Activated CD4-positive, alpha-beta memory T cell treated with anti-CD3 and anti-CD28 coated beads, Interleukin-2, amount 10 ng/mL, durations not matched to agents 7 days and 5 days (primary cell): ENCODE measurements at places on chromosomes 6 and 20. TPM values are rescaled to one million over a fixed set of nuclear protein-coding genes. Genes with fewer than 3 reads are reported as not detected.

The CLDN20 gene
- not detected for total RNA-seq

The PRPH2 gene
- not detected for total RNA-seq

The UBD gene
- total RNA-seq: 0.40 TPM

The CTSZ gene
- total RNA-seq: 45.0 TPM

The MUC21 gene
- not detected for total RNA-seq

GRCh38 chr6:165846123-165846966 is 183.3 kb upstream of the PDE10A start:
- no peak for DNase-seq
- H3K4me3 ChIP-seq: no peak overlapping the region
- H3K36me3 ChIP-seq: no peaks in the 10 kb centered on the region
- H3K27me3 ChIP-seq: peaks cover 42% of the 10 kb centered on the region

- H3K4me3 ChIP-seq: peak overlapping the region; percentile 75
- peaks cover 21% of the 10 kb centered on the region for H3K36me3 ChIP-seq
- no peaks in the 10 kb centered on the region for H3K27me3 ChIP-seq
- DNase-seq: peak; percentile 84
Measured at GRCh38 chr6:131199568-131200272, 64.5 kb downstream of the AKAP7 start.

DNA sequence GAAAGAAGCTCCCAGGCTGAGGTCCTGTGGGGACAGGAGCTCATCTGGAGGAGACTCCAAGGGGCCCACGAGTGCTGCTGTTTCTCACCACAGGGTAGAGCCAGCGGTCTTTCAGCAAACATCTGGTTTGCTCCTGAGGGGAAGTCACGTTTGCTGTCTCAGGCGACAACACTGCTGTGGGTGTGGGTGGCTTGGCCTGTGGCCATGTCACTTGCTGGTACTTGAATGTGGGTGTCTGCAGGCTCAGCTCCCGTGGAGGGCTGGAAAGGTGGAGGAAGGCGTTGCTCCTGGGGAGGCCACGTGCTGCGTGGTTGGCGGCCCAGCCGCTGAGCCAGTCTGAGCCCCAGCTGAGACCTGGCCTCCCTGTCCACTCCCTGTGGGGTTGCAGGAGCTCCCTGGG is 52.8 kb upstream of the MPC1 start:
- peaks cover 16% of the 10 kb centered on the region for H3K4me1 ChIP-seq
- H3K4me3 ChIP-seq: no peak overlapping the region
- DNase-seq: peak; percentile 26
- peaks cover 2% of the 10 kb centered on the region for H3K27me3 ChIP-seq
- H3K27ac ChIP-seq: no peak overlapping the region

DNA sequence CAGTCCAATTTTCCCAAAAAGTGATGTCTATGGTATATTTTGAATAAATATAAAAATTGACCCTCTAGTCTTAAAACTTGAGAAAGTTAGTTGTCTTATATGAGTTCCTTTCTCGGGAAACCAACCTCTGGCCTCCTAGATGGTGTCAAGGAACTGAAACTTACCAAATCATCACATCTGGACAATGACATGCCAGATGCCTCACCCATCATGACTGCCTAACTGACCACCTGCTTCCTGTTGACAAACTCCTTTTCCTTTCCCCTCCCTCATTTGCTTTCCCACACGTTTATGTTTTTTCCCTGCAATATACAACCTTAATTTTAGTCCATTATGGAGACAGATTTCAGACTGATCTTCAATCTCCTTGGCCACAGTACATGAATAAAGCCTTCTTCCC is 731.0 kb downstream of the EPHA7 start:
- H3K4me3 ChIP-seq: no peak overlapping the region
- no peaks in the 10 kb centered on the region for H3K27me3 ChIP-seq
- H3K36me3 ChIP-seq: no peaks in the 10 kb centered on the region
- H3K27ac ChIP-seq: no peak overlapping the region
- DNase-seq: no peak

GRCh38 chr20:39009348-39009747 is 47.2 kb downstream of the DHX35 start:
- peaks cover 18% of the 10 kb centered on the region for H3K4me1 ChIP-seq
- H3K36me3 ChIP-seq: peaks cover 51% of the 10 kb centered on the region
- H3K27me3 ChIP-seq: no peaks in the 10 kb centered on the region
- H3K4me3 ChIP-seq: no peak overlapping the region
- no peak for DNase-seq

DNA sequence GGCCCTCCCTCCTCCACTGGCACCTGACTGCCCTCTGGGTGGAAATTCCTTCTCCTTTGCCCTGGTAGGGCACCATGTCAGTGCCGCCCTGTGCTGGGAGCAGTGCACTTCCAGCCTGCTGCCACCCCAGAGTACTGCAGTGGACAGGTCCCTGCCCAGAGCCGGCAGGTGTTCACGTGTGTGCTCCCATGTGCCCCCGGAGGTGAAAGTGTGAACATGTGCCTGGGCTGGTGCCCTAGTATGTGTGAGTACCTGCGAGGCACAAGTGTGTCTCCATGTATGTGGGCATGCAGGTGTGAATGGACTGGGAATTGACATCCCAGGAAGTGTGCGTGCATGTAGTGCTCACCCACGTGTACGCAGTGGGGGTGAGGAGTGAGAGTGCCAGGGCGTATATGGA is 29.4 kb downstream of the SDCBP2 start:
- H3K4me1 ChIP-seq: peaks cover 21% of the 10 kb centered on the region
- peak; percentile 47 for DNase-seq
- no peaks in the 10 kb centered on the region for H3K36me3 ChIP-seq
- no peaks in the 10 kb centered on the region for H3K27me3 ChIP-seq
- no peak overlapping the region for H3K4me3 ChIP-seq
- H3K27ac ChIP-seq: no peak overlapping the region

GRCh38 chr6:163585932-163586437 is 171.5 kb downstream of the QKI start:
- H3K4me1 ChIP-seq: peaks cover 1% of the 10 kb centered on the region
- no peaks in the 10 kb centered on the region for H3K36me3 ChIP-seq
- H3K27me3 ChIP-seq: no peaks in the 10 kb centered on the region
- no peak overlapping the region for H3K27ac ChIP-seq
- DNase-seq: no peak
- no peak overlapping the region for H3K4me3 ChIP-seq

DNA sequence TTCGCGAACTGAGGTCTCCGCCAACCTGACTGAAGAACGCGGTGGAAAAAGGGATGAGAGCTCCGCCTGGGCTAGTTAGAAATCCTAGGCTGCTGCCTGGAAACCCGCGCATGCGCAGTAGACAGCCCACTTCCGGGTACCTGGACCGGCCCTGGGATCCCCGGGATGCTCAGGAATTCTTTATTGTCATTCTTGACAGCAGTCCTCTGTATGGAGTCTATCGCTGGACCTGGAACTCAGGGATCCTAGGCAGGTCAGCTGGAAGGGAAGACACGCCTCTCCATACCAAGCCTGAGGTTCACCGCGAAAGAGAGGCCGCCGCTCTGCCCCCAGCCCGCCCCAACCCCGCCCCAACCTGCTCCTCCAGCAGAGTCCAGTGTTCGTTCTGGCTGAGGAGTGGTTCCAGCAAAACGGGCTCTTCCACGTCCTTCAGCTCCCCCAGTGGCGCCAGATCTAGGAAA is 1379.2 kb upstream of the DEFB115 start:
- H3K4me1 ChIP-seq: no peaks in the 10 kb centered on the region
- peaks cover 2% of the 10 kb centered on the region for H3K27me3 ChIP-seq
- DNase-seq: no peak
- H3K36me3 ChIP-seq: peaks cover 11% of the 10 kb centered on the region

DNA sequence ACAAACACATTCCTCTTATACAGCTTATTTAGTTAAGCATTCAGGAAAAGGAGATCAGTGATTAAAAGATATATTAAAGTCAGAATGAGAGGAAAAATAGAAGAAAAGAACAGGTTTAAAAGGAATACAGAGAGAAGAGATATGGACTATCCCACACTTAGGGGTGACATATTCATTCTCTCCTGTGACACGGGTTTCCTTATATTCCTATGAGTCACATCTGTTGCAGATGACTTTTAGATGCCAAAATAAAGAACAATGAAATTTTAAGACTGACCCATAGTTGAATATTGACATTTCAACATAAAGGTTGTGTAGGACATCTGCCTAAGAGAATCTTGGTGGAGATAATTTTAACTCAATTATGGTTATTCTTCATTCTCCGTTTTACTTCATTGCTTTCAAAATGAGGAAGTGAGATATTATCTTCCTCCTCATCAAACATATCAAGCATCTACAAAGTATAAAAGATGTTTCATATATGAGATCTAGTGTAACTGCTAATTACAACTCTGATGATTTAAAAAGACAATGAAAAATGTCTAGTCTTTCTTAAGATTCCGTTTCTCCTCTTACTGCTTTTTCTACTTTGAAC is 1336.7 kb upstream of the CITED2 start:
- no peak for DNase-seq
- no peaks in the 10 kb centered on the region for H3K4me1 ChIP-seq
- no peak overlapping the region for H3K4me3 ChIP-seq
- no peaks in the 10 kb centered on the region for H3K36me3 ChIP-seq
- no peaks in the 10 kb centered on the region for H3K27me3 ChIP-seq
- no peak overlapping the region for H3K27ac ChIP-seq

DNA sequence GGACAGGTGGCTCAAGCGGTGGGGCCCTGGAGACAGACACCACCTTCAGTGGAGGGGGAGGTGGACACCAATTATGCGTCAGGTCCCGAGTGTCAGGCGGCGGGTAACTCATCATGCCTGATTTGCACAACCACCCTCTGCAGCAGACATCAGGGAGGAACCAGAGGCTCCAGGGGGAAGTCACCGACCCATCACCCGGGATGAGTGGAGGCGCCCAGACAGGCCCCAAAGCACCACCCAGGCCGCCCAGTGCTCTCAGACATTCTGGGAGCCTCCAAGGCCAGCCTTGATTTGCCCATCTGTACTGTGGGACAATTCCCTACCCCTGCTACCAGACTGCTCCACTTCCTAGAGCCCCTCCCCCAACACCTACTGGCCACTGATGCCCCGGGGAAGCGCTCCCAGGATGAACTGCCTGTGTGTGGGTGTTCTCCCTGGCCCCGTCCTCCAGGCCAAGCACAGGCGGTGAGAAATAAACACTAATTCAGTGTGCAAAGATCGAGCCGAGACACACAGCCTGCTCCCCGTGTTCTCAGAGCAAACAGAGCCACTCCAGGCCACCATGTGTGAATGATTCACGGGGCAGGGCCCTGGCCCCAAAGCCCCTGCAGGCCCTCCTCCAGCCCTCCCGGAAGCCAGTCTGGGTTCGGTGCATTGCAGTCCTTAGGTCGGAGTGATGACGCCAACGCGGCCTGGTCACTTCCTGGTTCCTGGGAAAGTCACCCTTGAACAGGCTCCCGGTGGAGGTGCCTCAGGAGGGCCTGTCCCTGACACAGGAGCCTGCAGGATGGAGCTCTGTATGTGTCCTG is 107.2 kb downstream of the ASXL1 start:
- H3K36me3 ChIP-seq: no peaks in the 10 kb centered on the region
- no peak overlapping the region for H3K4me3 ChIP-seq
- no peak for DNase-seq
- H3K27ac ChIP-seq: no peak overlapping the region
- H3K27me3 ChIP-seq: no peaks in the 10 kb centered on the region

DNA sequence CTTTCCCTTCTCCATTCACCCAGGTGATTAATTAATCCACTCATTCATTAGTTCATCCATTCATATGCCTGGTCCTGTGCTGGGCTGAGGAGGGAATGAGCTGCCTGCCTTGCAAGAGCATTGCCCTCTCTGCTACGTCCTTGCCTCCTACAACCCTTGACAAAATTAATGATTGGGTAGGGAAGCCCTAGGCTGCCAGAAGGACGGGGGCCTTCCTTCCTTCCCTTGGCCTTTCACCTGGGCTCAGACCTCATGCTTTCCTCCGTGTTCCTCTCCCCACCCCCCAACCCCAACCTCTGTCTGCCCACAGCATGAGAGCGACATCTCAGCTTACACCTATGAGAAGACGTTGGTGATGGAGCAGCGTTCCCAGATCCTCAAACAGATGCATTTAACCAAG is 25.6 kb downstream of the SLC12A5 start:
- no peak overlapping the region for H3K4me3 ChIP-seq
- H3K27ac ChIP-seq: no peak overlapping the region
- H3K36me3 ChIP-seq: peaks cover 11% of the 10 kb centered on the region
- peaks cover 39% of the 10 kb centered on the region for H3K27me3 ChIP-seq

DNA sequence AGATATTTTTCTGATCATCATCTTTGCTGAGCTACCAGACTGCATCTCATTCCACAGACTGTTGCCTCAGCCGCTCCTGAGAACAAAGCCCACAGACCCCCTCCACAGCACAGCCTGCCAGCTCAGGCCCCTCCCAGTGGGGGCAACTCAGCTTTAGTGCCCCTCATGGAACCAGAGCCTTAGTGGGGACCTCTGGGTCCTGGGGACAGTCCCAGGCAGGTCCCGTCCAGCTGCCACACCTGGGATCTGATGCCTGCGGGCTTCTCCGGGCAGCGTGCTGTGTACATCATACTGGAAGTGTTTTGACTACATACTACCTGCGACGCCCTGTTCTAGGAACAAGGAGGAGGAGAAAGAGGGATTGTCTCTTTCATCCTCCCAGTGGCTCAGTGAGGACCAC is 38.3 kb upstream of the QKI start:
- DNase-seq: no peak
- no peaks in the 10 kb centered on the region for H3K36me3 ChIP-seq
- no peak overlapping the region for H3K4me3 ChIP-seq
- H3K27me3 ChIP-seq: peaks cover 3% of the 10 kb centered on the region
- H3K27ac ChIP-seq: no peak overlapping the region
- H3K4me1 ChIP-seq: no peaks in the 10 kb centered on the region

DNA sequence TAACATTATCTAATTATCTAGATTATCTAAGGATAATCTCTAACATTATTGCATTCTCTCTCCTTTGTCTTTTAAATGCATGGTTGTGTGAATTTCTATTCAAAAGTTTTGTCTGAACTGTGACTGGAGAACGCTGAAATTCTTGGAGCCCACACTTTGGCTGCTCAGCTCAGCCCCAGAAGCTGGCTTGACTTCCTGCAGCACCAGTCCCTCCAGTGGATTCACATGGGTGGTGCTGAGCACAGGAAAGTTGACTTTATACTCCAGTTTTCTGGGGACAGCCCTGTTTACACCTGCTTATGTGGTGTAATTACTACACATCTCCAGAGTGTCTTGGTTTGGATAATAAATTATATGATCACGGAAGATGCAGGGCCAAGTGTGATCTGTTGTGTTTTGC is 255.1 kb upstream of the NOX3 start:
- DNase-seq: no peak
- no peaks in the 10 kb centered on the region for H3K27me3 ChIP-seq
- no peak overlapping the region for H3K27ac ChIP-seq
- no peak overlapping the region for H3K4me3 ChIP-seq
- H3K36me3 ChIP-seq: no peaks in the 10 kb centered on the region

GRCh38 chr6:54320871-54321270 is 12.6 kb downstream of the TINAG start:
- no peaks in the 10 kb centered on the region for H3K36me3 ChIP-seq
- no peak overlapping the region for H3K4me3 ChIP-seq
- no peaks in the 10 kb centered on the region for H3K4me1 ChIP-seq
- H3K27me3 ChIP-seq: no peaks in the 10 kb centered on the region

GRCh38 chr20:1415667-1416468 is 23.0 kb upstream of the FKBP1A start:
- no peak for DNase-seq
- peaks cover 7% of the 10 kb centered on the region for H3K4me1 ChIP-seq
- H3K27me3 ChIP-seq: peaks cover 22% of the 10 kb centered on the region
- no peak overlapping the region for H3K4me3 ChIP-seq
- H3K36me3 ChIP-seq: peaks cover 3% of the 10 kb centered on the region
